Activated CD4-positive, alpha-beta T cell treated with anti-CD3 and anti-CD28 coated beads for 24 hours (primary cell): ENCODE measurements at places on chromosomes 3 and 15.

DNA sequence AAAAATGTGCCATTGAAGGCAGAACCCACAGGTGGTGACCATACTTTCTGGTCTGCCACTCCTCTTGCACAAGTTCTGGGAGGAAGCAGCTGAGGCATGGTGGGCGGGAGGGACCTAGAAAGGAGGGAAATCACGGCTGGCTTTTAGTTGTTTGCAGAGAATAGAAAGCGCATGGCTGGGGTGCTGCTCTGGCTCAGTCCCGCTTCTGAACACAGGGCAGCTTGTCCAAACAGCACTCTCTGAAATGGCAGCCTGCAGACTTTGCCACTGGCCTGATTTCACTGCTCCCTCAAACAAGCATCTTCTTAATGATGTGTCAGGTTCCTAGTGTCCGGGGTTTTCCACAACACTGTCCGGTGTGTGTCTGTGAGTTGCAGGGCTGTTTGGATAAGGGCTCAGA is 76.7 kb downstream of the AAGAB start:
- DNase-seq: no peak

- DNase-seq: no peak
Measured at GRCh38 chr3:158403013-158403412, 168.0 kb upstream of the MLF1 start.

DNA sequence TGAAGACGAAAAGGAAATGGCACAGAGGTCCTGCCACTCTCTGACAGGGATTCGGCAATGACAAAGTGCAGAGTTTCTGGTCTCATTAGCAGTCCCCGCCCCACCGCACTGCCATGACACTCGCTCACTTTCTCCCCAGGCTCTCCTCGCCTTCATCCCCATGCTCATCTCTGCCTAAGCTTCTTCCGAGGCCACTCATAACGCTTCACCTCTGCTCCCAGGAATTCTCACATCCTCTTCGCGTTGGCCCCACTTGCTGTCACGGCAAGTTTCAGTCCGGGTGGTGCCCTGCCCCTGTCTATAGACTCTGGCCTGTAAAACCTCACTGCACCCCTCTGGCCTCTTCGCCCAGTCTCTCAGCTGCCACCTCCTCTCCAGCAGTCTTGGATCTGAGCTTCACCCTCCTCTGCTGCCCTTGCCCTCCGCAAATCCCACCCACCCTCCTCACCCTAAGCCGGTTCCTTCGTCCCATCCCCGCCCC is 654 bp downstream of the RUBCN start:
- peak; percentile 28 for DNase-seq

GRCh38 chr3:9301798-9302197 is 52.4 kb upstream of the SRGAP3 start:
- DNase-seq: no peak

GRCh38 chr3:64691051-64691450 is 3.3 kb upstream of the ADAMTS9 start:
- no peak for DNase-seq

DNA sequence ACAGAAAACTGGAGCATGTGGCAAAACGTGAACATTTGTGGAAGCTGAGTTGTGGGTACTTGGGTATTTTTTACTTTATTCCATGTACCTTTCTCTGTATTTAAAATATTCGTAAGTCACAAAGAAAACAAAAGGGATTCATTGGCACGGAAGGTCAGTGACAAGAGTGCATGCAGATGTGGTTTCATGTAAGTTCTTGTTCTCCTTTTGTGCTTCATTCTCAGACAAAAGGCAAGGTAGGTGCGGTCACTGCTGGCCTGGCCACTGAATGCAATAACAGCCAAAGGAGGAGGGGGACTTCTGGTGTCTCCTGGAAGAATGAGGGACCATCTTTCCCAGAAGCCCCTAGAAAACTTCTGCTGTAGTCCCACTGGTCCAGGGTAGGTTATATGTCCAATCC is 200.0 kb upstream of the TOPAZ1 start:
- no peak for DNase-seq

DNA sequence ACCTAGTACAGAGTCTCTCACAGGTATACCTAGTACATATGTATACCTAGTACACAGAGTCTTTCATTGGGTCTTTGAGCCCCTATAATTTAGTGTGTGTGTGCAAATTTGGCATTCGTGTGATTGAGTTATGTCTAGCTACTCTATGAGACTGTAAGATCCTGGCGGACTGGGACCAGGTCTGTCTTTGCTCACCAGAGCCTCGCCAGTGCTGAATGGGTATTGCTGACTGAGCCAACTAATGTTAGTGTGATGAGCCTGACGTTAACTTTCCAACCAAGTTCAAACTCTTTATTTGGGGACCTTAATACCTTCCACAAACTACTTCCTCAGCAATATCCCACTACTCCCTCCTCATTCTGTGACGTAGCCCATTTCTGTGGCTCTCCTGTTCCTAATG is 35.6 kb downstream of the SETMAR start:
- DNase-seq: no peak

- no peak for DNase-seq
Measured at GRCh38 chr3:17469954-17470353, 272.5 kb downstream of the TBC1D5 start.

- DNase-seq: peak; percentile 67
Measured at GRCh38 chr15:44726568-44727484, 9.5 kb upstream of the TRIM69 start.

- no peak for DNase-seq
Measured at GRCh38 chr3:176490357-176490756, 706.9 kb downstream of the TBL1XR1 start.

- no peak for DNase-seq
Measured at GRCh38 chr15:69482686-69483256, 30.2 kb downstream of the RPLP1 start.

- no peak for DNase-seq
Measured at GRCh38 chr3:127524296-127524896, 66.1 kb downstream of the TPRA1 start.

- DNase-seq: no peak
Measured at GRCh38 chr3:95312650-95313049, 1249.8 kb downstream of the NSUN3 start.

- no peak for DNase-seq
Measured at GRCh38 chr15:39828374-39828931, 45.8 kb upstream of the FSIP1 start.

DNA sequence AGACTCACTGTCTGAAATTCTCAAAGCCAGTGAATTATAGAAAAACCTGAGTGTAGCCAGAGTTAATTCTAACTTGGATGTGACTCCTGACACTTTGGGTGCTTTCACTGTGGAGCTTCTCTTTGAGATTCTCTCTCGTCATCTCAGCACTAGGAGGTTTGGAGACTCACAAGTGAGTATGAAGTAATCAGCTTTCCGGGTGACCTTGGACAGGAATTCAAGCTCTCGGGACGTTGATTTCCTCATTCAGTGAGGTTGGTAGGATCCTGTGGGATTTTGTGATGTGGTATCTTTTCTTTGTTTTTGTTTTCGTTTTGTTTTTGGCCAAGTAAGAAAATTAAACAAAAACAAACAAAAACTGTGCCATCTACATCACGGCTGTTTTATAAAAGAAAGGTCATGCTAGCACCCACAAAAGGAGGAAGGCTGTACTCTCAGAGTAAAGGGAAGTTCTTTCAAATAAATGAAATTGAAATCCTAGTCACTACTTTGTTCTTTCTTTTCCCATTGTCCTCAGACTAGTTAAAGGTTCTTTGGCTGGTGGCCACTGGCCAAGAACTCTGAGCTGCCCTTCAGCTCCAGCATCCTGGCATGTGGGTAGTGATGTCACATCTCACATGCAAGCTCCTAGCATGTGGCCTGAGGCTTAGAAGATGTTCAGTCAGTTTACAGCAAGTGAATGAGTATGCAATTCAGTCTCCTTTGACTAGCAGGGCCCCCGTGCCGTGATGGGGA is 263.3 kb upstream of the TPM1 start:
- no peak for DNase-seq

DNA sequence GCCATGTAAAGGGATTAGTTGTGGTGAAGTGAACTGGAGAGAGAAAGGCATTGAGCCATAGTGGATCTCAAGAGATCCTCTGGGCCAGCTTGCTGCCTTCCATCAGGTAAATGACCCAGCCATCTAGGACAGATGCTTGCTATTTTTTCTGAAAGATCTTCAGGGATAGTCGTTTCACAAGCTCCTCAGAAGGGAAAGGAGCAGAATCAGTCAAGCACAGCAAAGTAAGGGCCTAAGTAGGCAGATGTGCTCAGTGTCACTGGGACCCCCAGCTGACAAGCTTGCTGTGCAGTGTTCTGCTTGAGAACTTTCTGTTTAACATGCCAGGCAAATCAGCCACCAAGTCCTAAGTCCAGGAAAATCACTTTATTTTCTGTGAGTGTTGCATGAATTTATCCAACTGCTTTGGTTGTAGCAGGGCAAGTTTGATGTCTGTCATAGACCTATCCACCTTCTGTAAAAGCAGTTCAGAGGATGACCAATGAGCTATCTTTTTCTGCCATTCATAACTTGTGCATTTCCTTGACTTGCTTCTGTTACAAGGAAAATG is 319.8 kb downstream of the IL5RA start:
- DNase-seq: no peak

DNA sequence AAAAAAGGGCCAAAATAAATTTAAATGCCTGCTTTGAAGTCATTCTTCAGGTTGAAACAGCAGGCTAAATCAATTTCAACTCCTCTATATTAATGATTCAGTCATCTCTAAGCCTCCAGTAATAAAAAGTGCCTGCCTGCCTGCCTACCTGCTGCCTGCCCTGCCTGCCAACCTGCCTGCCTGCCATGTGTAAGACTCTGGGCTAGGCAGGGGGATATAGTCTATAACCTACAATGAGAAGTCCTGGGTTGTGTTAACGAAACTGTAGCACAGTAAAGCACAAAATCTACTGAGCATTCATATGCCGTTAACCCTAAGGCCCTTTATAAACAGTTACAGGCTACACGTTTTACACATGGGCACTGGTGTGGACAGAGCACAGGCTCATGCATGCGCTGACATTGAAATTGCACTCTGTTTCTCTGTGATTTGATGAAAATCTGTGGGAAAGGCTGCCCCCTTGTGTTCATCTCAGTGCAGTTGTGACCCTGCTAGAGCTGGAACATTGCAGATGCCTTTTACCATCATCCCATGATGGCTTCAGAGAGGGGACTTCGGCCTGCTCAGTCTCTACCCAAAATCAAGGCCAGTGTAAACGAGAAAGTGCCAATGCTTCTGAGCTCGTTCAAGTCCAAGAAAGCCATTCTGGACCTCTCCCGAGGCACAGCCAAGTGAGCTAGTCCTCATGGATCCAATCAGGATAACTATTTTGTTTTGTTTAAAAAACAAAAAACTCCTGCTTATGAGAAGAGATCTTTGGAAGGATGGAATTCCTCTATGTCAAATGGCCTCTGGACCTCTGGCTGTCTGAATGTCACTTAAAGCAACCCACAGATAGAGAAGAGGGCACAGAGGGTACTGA is 64.6 kb downstream of the EFL1 start:
- DNase-seq: peak; percentile 45

DNA sequence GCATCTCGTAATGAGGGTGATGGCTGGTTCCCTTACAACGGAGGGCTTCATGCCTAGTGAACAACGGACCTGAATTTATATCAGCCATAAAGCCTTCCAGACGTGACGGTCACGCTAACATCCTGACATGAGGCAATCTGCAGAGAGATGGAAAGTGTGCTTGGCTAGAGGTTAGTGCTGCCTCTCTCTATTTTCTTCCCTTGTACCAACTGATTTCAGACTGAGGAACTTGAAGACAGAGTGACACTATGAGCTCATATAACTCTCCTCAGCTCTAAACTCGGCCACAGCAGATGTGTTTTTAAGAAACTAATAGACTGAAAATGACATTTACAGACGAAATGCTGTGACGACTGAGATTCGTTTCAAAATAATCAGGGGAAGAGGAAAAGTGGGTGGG is 122.4 kb downstream of the XXYLT1 start:
- DNase-seq: no peak

DNA sequence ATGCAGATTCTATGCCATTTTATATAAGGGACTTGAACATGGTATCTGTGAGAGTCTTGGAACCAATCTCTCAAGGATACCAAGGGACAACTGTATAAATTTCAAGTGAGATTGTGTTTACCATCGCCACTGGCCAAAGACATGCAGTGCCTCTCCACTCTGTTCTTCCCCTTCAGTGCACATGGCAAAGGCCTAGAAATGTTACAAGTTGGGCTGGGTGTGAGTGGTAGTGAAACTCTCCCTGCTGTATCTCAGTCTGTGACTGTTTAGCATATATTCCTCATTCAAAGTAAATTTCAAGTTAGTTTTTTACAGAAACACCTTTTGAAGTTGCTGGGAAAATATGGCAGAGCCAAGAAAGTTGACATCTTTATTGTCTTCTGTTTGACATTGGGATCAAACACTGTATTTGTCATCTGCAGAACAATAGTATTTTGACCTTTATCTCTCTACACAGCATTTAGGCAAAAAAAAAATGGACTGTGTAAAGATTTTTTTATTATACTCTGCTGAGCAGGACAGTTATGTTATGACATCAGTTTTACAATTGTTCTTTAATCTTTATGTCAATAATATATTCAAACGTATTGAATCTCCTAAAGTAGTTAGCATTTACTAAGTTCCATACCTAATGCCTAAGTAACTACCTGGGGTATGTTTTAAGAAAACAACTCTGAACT is 101.4 kb downstream of the CCNL1 start:
- DNase-seq: no peak

DNA sequence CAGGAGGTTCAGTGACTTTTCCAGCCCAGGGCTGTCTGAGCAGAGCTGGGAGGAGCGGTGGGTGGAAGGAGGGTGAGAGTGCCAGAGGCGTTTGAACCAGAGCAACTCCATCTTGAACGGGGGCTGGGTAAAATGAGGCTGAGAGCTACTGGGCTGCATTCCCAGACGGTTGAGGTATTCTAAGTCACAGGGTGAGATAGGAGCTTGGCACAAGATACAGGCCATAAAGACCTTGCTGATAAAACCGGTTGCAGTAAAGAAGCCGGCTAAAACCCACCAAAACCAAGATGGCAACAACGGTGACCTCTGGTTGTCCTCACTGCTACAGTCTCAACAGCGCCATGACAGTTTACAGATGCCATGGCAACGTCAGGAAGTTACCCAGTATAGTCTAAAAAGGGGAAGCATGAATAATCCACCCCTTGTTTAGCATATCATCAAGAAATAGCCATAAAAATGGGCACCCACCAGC is 60.2 kb downstream of the ABTB1 start:
- DNase-seq: no peak

- DNase-seq: no peak
Measured at GRCh38 chr15:75714195-75714594, 1.5 kb upstream of the CSPG4 start.

GRCh38 chr3:86175593-86176444 is 815.1 kb downstream of the VGLL3 start:
- no peak for DNase-seq

GRCh38 chr3:114958930-114959329 is 188.2 kb downstream of the ZBTB20 start:
- no peak for DNase-seq

- no peak for DNase-seq
Measured at GRCh38 chr3:119796368-119796767, 14.5 kb downstream of the NR1I2 start.

- DNase-seq: no peak
Measured at GRCh38 chr3:139655909-139656595, 21.7 kb downstream of the NMNAT3 start.

DNA sequence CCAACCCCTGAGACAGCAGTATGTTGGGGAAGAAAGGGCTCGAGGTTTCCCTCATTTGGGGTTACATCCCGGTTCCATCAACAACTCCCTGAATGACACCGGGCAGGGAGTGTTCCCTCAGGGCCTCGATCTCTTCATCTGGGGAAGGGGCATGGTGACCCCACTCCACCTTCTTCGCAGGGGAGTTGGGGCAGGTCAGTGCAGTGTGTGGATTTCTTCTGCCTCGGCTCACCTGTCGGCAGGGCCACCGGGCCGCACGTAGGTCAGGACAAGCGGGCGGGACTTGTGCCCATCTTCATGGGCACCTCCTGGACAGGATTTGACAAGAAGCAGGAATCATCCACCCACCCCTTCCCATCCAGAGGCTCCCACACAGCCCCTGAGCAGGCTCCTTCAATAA is 17.4 kb downstream of the GRIP2 start:
- DNase-seq: no peak
